ENCODE measurements at places on chromosomes 11 and 22.

- no peak for DNase-seq
These were observed 32.4 kb downstream of the C11orf96 start for GRCh38 chr11:43974830-43975229.

GRCh38 chr11:110059706-110060463 lies 33.3 kb upstream of the ZC3H12C start:
- no peak for DNase-seq

DNA sequence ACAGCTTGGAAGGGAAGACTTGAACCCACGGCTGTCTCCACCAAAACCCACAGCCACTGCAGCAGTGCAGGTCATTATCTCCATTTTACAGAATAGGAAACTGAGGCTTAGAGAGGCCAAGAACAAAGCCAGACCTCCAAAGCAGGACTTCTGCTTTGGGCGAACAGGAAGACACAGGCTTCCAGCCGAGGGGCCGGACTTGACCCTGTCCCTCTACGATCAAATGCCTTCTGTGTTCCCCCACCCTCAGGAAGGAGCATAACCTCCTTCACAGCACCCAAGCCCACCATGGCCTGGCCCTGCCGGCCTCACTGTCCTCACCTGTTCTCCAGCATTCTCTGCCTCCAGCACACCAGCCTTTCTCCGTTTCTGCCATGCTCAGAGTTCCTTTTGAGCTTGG lies 15.8 kb downstream of the IGLL1 start:
- DNase-seq, result no peak

GRCh38 chr11:13681446-13681845 lies 13.0 kb downstream of the FAR1 start:
- DNase-seq, result no peak

DNA sequence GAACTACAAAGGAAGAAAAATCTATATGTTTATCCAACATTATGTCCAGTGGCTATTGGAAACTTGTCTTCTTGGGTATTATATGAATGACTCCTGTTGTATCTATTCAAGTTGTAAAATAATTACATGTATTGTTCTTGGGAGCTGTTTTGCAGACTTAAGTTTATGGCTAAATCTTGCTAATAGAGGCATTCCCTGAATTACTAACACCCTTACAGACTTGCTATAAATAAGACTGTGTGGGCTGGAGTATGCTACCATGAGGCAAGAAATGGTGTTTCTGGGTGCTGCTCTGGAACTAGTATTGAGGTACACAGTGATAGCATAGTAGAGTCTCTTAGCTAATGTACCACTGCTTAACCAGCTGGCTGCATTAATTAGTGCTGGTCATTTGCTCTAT lies 155.1 kb downstream of the HIPK3 start:
- DNase-seq, result no peak
